ENCODE measurements at places on chromosomes 7 and 10. TPM values are rescaled to one million over a fixed set of nuclear protein-coding genes. Genes with fewer than 3 reads are reported as not detected.
A peak's percentile ranks its signal among the peaks of the same experiment; 100 is the strongest.

GRCh38 chr7:16300361-16300895, 120.9 kb downstream of the CRPPA start:
- no peaks in the 10 kb centered on the region for H3K4me1 ChIP-seq
- H3K27me3 ChIP-seq, result no peaks in the 10 kb centered on the region
- no peak overlapping the region for H3K27ac ChIP-seq
- no peak for DNase-seq
- H3K36me3 ChIP-seq, result no peaks in the 10 kb centered on the region

GRCh38 chr7:143463556-143463955, 14.1 kb upstream of the TAS2R41 start:
- H3K4me1 ChIP-seq, result peaks cover 7% of the 10 kb centered on the region
- no peak overlapping the region for H3K4me3 ChIP-seq
- no peak for DNase-seq
- H3K27ac ChIP-seq, result no peak overlapping the region

GRCh38 chr10:63467841-63468240, 2.1 kb upstream of the JMJD1C start:
- no peaks in the 10 kb centered on the region for H3K27me3 ChIP-seq
- peaks cover 43% of the 10 kb centered on the region for H3K4me1 ChIP-seq
- no peak overlapping the region for H3K4me3 ChIP-seq
- H3K36me3 ChIP-seq, result no peaks in the 10 kb centered on the region
- DNase-seq, result no peak
- H3K27ac ChIP-seq, result no peak overlapping the region

GRCh38 chr7:138289082-138289481, 171.0 kb upstream of the TRIM24 start:
- H3K36me3 ChIP-seq, result no peaks in the 10 kb centered on the region
- H3K27me3 ChIP-seq, result no peaks in the 10 kb centered on the region
- no peak for DNase-seq
- peaks cover under 1% of the 10 kb centered on the region for H3K4me1 ChIP-seq
- no peak overlapping the region for H3K27ac ChIP-seq
- no peak overlapping the region for H3K4me3 ChIP-seq

DNA sequence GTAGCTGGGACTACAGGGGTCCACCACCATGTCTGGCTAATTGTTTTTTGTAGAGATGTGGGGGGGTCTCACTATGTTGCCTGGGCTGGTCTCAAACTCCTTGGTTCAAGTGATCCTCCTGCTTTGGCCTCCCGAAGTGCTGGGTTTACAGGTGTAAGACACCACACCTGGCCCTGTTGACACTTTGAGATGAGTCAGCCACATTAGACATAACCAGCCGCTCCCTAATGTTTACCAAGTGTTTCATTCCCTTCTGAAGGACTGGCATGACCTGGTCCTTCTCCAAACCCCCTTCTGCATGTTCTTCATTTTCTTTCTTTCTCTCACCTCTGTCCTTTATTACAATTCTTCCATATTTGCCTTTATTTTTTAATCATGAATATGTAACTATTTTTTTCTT, 67.8 kb downstream of the TAF3 start:
- H3K4me1 ChIP-seq, result no peaks in the 10 kb centered on the region
- no peak overlapping the region for H3K27ac ChIP-seq
- no peak for DNase-seq
- no peaks in the 10 kb centered on the region for H3K27me3 ChIP-seq
- no peak overlapping the region for H3K4me3 ChIP-seq
- no peaks in the 10 kb centered on the region for H3K36me3 ChIP-seq

DNA sequence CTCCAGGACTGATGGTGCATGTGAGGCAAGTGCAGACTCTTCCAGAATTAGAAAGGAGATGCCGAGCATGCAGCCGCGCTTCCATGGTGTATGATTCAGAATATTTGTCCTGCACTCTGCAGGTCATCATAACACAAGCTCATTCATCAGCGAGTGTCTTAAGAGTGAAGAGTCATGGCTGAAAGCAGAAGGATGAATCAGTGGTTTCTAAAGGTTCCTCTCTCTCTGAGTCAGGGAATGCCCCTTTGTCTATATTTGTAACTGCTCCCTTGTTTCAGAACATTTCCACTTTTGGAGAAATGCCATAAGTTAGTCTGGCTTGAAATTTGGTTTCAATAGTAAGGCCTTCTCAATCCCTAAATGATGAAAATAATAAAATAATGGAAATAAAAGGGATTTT, 52.3 kb downstream of the HECW1 start:
- no peak for DNase-seq
- H3K27me3 ChIP-seq, result peaks cover 4% of the 10 kb centered on the region
- H3K4me3 ChIP-seq, result no peak overlapping the region
- H3K27ac ChIP-seq, result no peak overlapping the region

- peak overlapping the region; percentile 94 for H3K27ac ChIP-seq
- peak; percentile 62 for DNase-seq
- peaks cover 11% of the 10 kb centered on the region for H3K4me1 ChIP-seq
- H3K4me3 ChIP-seq, result peak overlapping the region; percentile 82
- H3K36me3 ChIP-seq, result peaks cover 2% of the 10 kb centered on the region
Measured at GRCh38 chr7:149147752-149148653, 750 bp downstream of the ZNF398 start.

DNA sequence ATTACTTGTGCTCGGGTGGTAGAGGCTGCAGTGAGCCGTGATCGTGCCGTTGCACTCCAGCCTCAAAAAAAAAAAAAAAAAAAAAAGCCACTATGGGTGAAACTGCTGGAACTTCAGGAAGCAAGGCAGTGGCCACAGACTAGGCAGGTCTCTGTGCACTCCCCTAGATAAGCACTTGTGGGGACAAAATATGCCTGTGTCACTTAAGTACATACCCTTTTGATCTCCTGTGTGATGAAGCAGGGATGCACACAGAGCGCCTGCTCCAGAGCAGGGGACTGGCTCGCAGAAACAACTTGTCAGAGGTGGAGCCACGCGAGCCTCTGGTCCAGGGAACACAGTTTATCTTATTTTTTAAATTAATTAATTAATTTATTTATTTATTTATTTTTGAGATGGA, 42.9 kb upstream of the PSAP start:
- H3K27me3 ChIP-seq, result no peaks in the 10 kb centered on the region
- H3K4me3 ChIP-seq, result no peak overlapping the region
- no peak for DNase-seq
- peaks cover 8% of the 10 kb centered on the region for H3K4me1 ChIP-seq

- no peaks in the 10 kb centered on the region for H3K4me1 ChIP-seq
- H3K27ac ChIP-seq, result no peak overlapping the region
- no peak overlapping the region for H3K4me3 ChIP-seq
- no peaks in the 10 kb centered on the region for H3K36me3 ChIP-seq
Measured at GRCh38 chr7:151820491-151821105, 56.3 kb downstream of the PRKAG2 start.

The TMEM168 gene
- 9.6 TPM for polyA plus RNA-seq

DNA sequence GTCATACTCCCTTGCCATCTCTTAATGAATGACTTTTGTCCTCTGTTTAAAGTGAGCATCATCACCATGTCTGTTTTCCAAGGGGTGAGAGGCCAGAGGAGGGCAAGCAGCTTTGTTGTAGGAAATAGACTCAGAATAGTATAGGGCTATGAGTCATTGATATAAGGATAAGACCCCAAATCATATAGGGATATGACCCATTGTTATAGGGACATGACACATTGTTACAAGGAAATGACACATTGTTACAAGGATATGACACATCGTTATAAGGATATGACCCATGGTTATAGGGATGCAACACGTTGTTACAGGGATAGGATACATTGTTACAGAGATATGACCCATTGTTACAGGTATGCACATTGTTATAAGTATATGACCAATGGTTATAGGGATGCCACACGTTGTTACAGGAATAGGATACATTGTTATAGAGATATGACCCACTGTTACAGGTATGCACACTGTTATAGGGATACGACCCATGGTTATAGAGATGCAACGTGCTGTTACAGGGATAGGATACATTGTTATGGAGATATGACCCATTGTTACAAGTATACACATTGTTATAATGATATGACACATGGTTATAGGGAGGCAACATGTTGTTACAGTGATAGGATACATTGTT, 311.1 kb upstream of the ADARB2 start:
- no peak overlapping the region for H3K4me3 ChIP-seq
- no peak overlapping the region for H3K27ac ChIP-seq
- no peaks in the 10 kb centered on the region for H3K36me3 ChIP-seq
- DNase-seq, result no peak
- no peaks in the 10 kb centered on the region for H3K4me1 ChIP-seq

The CUBN gene
- polyA plus RNA-seq, result 0.13 TPM

DNA sequence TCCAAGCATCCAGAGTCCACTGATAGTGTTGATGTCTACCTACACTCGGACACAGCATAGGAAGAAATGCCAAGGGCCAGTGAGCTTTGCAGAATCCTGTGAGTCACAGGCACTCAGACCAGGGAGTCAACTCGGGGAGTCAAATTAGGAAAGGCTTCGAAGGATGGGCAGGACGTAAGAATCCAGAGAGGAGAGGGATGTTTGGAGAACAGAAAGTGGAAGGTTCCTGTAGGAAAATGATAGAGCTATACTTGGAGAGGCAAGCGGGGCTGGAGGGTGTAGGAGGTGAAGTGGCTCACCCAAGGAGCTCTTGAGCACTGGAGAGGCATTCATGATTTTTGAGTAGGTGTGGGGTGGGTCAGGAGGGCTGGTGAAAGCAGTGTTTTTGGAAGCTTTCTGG, 3.0 kb downstream of the ZYX start:
- peak overlapping the region; percentile 100 for H3K4me3 ChIP-seq
- H3K27me3 ChIP-seq, result no peaks in the 10 kb centered on the region
- no peak for DNase-seq
- H3K36me3 ChIP-seq, result peaks cover 6% of the 10 kb centered on the region
- peak overlapping the region; percentile 99 for H3K27ac ChIP-seq

GRCh38 chr10:6581778-6582228, 1.7 kb upstream of the PRKCQ start:
- H3K27ac ChIP-seq, result peak overlapping the region; percentile 90
- H3K4me1 ChIP-seq, result no peaks in the 10 kb centered on the region
- H3K4me3 ChIP-seq, result no peak overlapping the region
- peaks cover 29% of the 10 kb centered on the region for H3K27me3 ChIP-seq
- DNase-seq, result no peak

- H3K36me3 ChIP-seq, result no peaks in the 10 kb centered on the region
- no peak for DNase-seq
- no peak overlapping the region for H3K27ac ChIP-seq
Measured at GRCh38 chr10:70656489-70656888, 15.8 kb upstream of the ADAMTS14 start.

DNA sequence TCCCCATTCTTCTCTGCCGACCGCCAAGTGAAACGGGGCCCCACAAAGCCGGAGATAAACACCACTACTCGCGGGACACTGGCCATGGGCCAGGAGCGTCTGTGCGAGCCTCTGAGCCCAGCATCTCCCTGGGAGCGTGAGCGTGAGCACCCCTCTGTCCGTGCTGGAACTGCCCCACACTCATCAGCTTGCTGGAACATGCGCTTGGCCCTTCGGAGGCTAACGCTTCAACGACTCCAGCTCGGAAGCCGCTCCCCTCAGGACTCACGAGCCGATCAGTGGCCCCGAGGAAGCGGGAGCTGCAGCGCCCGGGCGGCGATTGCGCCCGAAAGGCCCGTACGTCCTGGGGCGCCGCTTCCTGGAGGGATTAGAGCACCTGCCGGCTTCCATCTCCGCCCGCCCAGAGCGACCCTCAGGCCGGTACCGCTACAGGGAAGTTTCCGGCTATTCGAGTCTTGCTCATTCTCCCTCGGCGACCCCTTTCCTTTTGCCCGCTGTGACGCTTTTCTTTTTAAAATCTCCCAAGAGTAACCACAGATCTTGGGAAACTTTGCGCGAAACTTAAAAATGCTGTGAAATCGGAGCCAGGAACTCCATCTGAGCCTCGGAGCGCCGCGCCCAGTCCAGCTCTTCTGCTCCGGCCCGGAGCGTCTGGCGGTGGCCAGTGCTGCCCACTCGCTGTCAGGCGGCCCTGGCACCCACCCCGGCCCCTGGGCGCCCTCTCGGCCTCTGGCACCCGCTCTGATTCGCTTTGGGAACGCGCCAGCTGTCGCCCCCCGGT, 1.0 kb downstream of the TLL2 start:
- no peaks in the 10 kb centered on the region for H3K36me3 ChIP-seq
- H3K27ac ChIP-seq, result peak overlapping the region; percentile 69
- peak; percentile 36 for DNase-seq
- H3K27me3 ChIP-seq, result peaks cover 35% of the 10 kb centered on the region
